ENCODE measurements at places on chromosomes 3 and 15.

- no peak for DNase-seq
Measured at GRCh38 chr3:139227165-139227564, 116.7 kb upstream of the MRPS22 start.

- no peak for DNase-seq
Measured at GRCh38 chr15:34657469-34658127, 74.1 kb upstream of the GOLGA8B start.

- no peak for DNase-seq
Measured at GRCh38 chr3:123766193-123767008, 117.7 kb downstream of the MYLK start.

DNA sequence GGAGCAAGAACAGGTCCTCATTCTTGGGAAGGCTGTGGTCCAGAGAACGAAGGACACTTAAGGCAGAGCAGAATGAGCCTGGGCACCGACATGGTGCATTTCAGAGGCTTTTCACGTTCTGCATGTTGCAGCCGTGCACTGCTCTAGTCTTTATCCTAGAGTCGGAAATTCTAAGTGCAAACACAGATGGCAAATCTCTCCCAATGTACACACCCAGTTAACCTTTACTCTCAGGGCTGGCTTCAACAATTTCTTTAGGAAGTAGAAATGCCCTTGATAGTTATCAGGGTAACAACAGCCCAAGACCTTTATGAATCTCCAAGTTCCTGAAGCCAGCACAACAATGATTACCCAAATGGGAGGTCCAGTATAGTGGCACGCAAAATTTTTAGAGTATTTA, 39.1 kb upstream of the LRTM1 start:
- no peak for DNase-seq

Measured in stimulated activated CD8-positive, alpha-beta memory T cell treated with anti-CD3 and anti-CD28 coated beads, Interleukin-7, amount 100 ng/mL, for 1 hour (primary cell).